CD4-positive, alpha-beta T cell treated with Interferon alpha-2 for 1 hour (primary cell): ENCODE measurements at places on chromosomes 2 and 18.

- DNase-seq, result no peak
Observed at GRCh38 chr18:74023220-74023619, 124.4 kb downstream of the FBXO15 start.

- DNase-seq, result no peak
Observed at GRCh38 chr2:240925191-240925567, 19.0 kb downstream of the CROCC2 start.

- DNase-seq, result no peak
Observed at GRCh38 chr2:98350411-98350810, 4.2 kb downstream of the CNGA3 start.

GRCh38 chr2:18959952-18960717 is 370.8 kb upstream of the NT5C1B start:
- no peak for DNase-seq

DNA sequence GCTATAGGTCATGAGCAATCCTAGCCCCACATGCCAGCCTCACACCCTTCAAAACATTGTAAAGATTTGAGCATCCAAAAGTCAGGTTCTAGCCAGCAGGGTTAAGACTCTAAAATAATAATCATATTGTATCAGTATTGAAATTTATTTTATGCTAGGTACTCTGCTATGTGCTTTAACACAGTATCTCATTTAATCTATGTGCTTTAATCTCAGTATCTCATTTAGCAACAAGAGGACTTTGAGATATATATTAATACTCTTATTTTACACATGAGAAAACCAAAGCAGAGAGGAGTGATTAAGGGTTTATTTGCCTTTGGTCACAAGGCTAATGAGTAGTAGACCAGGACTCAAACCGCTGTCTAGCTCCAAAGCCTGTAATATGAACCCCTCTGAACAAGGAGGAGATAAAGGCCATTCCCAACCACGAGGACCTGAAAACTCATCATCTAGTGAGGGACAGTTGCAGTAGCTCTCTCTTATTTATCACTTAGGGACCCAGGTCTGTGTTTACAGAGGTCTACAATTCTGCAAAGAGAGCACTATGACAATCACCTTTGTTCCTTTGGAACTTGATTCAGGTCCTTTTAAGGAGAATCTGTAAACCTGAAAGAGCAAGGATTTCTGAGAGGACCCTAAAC is 116.5 kb upstream of the SERTAD2 start:
- DNase-seq, result no peak

DNA sequence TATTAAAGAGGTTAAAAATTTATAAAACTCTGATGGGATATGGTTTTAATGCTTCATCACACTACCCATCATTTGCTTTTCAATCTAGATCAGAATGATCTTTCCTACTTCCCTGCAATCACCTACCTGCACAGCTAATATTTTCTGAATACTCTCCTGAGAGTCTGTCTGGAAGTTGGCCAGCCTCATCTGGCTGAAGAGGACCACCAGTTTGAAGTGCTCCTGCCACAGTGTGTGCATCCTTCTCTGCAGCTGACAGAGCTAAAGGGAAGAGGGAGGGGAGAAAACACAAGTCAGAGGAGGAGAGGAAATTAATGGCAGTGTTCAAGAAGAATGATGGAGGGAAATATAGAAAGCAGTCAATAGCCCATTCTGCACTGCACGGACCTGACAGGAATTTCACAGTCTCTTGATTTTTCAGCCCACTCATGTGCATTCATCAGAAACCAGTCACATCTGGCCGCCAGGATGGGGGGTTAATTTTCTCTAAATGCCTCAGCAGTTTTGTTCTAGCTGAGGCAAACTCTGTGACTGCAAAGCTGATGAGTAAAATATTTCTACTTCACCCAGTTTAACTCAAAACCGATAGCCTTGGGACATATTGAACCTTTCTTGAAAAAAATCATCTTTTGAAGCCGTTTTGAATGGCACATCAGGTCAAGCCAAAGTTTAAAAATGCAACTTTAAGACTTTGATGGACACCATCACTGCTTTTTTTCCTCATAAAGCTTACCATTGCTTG is 201.8 kb upstream of the KLHL14 start:
- DNase-seq, result no peak

DNA sequence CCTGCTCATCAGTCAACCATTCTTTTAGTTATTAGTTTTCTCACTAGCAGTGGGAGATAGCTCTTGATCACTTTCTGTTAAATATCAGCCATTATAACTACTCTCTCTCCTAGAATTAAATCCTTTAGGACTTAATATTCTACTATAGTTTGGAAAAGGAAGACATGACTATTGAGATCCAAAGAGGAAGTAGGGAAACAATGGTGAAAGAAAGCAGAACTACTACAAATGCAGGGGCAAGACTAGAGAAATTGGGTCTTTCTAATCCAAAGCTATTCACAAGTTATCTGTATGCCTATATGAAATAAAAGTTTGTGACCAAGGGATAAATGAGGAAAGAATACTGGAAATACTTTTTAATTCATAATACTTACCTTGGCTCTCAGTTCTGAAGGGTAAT is 65.1 kb downstream of the SRBD1 start:
- no peak for DNase-seq

DNA sequence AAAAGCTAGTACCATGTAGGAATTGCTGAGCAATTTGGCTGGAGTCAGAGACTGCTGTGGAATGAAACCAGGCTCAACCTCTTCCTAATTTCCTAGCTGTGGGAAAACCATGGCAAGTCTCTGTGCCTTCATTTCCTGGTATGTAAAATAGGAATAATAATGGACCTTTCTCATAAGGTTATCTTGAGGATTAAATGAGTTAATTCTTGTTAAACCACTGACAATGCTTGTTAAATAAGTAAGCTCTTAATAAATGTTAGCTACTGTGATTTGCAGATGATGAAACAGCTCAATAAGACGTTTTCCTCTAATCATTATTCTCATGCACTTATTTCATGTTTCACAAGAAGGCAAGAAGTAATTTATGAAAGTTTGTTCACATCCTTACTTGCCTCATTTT is 346.7 kb downstream of the RND3 start:
- no peak for DNase-seq

DNA sequence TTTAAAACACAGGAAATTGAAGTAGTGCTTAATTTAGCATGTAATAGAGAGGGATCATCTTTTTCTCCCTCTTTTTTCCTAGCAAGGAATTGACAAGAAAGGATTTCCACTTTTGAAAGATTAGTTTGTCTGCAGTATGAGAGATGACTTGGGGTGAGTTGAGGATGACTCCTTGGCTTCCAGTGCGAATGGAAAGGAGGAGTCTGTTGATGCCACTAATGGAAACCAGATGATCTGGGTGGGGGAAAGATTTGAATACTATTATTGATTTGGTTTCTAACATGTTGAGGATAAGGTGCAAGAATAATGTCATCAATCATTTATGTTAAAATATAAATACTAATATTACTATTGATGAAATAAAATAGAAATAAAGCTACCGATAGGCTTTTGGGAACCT is 205.4 kb downstream of the PPP1R1C start:
- no peak for DNase-seq

GRCh38 chr2:108573061-108573460 is 38.8 kb downstream of the LIMS1 start:
- DNase-seq, result no peak

- DNase-seq, result no peak
Observed at GRCh38 chr2:149400997-149401396, 70.6 kb downstream of the LYPD6 start.

GRCh38 chr18:6947338-6948030 is 170.1 kb downstream of the LAMA1 start:
- no peak for DNase-seq

- DNase-seq, result no peak
Observed at GRCh38 chr2:120783969-120784372, 48.3 kb downstream of the GLI2 start.

DNA sequence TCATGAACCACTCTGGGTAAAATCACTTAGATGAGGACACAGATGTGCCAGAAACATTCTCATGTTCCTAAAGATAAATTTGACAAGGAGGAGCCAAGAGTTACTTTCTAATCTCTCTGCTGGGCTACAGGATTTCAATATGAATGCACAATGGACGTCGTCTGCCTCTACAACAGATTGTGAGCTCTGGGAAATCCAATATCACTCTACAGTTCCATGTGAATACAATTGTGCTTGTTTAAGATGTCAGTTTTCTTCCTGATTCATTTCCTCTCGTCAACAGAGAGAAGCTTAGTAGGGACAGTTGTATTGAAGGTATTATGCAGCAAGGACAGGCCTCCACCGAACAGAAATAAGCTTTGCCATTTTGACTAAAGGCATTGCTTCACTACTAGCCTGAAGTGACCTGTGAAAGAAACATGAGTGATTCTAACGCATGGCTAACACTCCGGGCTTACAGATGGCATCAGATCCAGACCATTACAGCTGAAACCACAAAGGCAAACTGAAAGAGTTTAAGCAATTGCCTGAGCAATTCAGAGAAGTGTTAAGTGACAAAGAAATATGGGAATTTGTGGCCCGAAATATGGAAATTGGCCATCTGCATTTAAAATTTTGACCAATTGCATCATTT is 1591.5 kb downstream of the LRP1B start:
- no peak for DNase-seq

DNA sequence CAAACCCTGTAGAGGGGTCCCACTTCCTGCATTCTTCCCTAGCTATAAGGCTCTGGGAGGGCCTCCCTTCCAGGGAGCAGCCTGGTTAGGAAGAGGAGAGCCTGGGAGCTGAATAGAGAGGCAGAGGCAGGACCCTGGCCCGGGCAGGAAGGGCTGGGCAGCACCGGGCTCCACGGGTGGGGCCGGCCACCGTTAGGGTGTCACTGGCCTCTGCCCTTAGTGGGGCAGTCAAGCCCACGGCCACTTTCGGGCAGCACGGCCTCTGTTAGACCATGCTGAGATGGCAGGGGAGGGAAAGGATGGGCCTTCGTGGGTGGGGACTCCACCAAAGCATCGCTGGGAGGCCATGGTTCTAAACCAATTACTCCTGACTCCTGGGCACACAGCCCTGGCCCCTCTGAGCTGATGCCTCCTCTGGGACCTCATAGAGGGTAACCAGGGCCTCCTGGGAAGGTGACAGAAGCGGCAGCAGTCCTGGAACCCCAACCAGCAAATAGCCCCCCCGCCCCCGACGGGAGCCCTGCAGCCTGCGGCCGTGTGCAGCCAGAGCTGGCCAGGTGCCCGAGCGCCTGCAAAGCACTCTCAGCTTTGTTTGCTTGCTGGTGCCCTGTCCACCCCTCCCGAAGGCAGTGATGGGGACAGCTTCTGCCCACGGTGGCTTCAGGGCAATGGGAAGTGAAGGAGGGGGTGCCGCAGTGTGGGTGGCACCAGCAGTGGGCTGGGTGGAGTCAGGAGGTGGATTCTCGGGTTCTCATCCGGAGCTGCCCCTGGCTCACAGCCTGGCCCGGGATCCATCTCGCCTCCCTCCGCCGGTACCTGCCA is 16.3 kb upstream of the HPCAL1 start:
- no peak for DNase-seq

DNA sequence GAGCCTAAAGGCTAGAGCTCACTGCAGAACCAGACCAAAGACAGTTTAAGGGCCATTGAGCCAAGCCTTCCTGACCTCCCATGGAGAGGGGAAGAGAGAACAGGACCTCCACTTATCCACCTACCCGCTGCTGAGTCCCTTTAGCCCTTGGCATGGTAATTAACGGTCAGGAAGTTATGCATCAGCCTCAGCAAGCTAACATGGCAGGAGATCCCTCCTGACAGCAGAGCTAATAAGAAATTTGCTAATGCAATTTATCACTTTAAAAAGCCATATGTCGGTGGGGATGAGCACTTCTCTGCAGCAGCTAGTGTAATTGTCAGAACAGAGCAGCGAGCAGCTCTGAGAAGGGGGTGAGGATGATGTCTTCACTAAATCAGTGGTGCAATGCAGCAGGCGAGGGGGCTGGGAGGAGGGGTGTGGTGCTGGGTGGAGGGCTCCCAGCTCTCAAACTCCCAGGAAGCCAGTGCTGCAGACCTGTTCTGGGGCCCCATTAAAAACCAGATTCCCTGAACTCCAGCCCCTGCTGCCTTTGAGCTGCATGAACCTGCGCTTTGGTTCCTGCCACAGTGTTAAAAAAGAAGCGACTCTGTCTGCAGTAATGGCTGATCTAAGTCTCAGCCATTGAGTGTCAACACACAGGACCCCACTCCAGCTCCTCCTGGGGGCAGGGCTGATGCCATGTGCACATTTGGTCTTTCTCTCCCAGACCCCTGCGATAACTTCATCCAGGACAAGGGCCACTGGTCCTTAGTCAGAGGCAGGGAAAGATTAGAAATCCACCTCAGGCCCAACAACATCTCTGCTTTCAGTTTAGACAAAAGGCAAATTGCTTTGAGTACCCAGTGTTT is 84.2 kb upstream of the STPG4 start:
- DNase-seq, result no peak

- DNase-seq, result no peak
Observed at GRCh38 chr2:35503738-35504199, 851.8 kb upstream of the CRIM1 start.

DNA sequence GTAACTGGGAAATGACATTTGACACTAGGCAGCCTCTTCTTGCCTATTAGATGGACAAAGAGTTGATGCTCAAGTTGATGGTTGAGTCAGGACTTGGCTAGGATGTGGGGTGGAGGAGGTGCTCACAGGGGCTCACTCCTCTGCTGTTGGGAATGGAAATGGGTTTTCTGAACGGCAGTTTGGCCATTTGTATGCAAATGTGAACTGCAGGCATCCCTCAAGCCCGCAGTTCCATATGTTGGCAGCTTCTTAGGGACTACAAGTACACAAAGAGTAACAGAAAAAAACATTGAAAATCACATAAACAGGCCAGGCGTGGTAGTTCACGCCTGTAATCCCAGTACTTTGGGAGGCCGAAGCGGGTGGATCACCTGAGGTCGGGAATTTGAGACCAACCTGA is 80.8 kb downstream of the INPP5D start:
- no peak for DNase-seq

DNA sequence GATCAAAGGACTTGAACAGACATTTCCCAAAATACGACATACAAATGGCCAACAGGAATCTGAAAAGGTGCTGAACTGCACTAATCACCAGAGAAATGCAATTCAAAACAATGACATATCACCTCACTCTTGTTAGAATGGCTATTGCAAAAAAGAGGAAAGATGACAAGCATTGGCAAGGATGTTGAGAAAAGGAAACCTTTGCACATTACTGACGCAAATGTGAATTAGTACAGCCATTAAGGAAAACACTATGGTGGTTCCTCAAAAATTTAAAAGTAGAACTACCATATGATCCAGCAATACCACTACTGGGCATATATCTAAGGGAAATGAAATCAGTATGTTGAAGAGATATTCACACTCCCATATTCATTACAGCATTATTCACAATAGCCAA is 57.7 kb upstream of the ASPRV1 start:
- peak; percentile 13 for DNase-seq

DNA sequence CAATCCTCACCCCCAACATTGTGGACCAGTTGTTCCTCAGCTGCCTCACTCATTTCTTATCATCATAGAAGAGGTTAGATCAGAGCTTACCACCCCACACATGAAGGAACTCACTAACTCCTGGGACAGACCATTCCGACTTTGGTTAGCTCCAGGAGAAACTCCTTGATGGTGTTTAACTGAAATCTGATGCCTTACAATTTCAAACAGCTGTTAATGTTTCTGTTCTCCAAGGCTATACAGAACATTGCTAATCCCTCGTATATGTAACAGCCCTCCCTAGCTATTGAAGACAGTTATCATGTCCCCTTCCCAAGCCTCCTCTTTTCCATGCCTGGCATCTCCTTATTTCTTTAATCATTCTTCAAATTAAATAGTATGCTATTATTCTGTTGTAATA is 14.8 kb downstream of the ERBB4 start:
- no peak for DNase-seq
